Occipital lobe (tissue), 3 donors: ENCODE measurements at places on chromosomes 7 and 10. TPM values are rescaled to one million over a fixed set of nuclear protein-coding genes. Genes with fewer than 3 reads are reported as not detected.

The CPA4 gene
- 0.78 TPM for total RNA-seq

- DNase-seq = no peak
Observed at GRCh38 chr10:120462018-120462682, 5.1 kb downstream of the PLPP4 start.

- DNase-seq = no peak
Observed at GRCh38 chr10:5860066-5860465, 29.6 kb downstream of the ANKRD16 start.

DNA sequence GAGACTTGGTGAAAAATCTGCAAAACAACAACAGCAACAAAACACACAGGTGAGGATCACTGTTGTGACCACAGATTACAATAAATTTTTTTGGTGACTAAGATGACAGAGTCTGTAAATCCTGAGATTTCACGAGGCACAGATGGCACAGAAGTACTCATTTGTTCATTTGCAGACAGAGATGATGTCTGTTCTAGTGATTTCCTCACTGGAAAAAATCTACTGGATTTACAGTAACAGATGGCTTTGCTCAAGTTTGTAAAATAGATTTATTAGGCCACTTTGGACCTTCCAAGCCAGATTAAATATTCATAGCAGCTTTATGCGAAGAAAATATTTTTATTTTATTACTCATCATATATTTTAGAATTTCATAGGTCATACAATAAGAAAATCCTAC, 113.5 kb upstream of the IL6 start:
- no peak for DNase-seq

DNA sequence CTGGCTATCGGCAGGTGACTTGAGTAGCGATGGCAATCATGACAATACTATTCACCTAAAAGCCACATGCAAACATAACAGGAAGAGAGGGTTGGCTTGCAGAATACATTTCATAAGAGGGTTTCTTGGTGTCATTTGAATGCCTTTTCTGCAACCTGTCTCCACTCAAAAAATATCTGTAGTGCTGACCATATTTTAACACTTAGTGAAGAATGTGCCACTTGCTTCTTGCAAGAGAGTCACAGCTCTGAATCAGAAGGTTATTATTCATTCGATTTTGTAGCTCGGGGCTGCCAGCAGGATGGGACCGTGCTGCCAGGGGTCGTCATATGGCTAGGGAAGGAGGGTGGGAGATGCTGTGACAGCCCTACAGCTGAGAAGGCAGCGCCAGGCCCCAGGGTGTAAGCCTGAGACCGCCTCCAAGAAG, 152.0 kb upstream of the PITRM1 start:
- DNase-seq = no peak

- DNase-seq = no peak
Observed at GRCh38 chr7:146175716-146176115, 59.1 kb downstream of the CNTNAP2 start.

DNA sequence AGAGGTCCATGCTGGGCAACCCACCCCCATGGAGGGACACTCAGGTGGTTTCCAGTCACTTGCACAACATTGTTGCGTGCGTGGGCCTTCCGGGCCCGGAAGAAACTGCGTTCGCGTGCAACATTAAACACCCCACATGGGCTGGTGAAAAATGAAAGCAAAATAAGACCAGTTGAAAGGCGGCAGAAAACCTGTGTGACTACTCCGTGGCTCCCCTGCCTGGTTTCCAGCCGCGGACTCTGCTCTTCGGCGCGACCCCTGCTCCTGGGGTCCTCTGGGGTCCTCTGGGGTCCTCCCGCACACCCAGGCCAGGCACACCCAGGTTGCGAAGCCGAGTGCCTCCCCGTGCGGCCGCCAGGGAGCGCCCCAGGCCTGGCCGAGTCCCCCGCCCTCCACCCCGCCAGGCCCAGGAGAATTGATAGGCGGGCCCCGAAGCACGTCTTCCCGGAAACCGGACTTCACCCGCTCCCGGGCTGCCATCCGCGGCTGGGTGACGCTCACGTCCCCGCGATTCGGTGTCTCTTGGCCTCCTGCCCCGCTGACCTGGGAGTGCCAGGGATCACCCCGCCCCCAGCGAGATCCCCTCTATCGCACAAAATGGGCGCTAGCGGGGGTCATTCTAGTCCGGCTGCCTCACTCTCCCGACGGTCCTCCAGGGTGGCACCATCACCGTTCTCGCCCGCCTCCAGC, 1.9 kb upstream of the SH2D4B start:
- DNase-seq = no peak

DNA sequence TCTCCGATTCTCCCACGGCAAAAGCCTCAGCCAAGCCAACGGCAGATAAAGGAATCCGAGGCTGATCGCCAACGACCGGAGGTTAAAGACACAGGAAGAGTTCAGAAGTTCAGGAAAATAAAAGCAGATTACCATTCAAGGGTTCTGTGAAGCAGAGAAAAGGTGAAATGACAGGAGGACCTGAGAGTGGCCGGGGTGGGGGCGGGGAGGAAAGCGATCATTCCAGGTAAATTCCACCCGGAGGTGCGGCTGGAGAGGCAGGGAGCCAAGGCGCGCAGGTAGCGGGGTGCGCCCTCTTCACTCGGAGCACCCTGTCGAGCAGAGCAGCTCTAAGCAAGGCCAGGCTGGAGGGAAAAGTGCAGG, 35.3 kb upstream of the SEPHS1 start:
- DNase-seq = no peak
